Neuronal stem cell (in vitro differentiated cells): ENCODE measurements at places on chromosomes 2 and 18.

DNA sequence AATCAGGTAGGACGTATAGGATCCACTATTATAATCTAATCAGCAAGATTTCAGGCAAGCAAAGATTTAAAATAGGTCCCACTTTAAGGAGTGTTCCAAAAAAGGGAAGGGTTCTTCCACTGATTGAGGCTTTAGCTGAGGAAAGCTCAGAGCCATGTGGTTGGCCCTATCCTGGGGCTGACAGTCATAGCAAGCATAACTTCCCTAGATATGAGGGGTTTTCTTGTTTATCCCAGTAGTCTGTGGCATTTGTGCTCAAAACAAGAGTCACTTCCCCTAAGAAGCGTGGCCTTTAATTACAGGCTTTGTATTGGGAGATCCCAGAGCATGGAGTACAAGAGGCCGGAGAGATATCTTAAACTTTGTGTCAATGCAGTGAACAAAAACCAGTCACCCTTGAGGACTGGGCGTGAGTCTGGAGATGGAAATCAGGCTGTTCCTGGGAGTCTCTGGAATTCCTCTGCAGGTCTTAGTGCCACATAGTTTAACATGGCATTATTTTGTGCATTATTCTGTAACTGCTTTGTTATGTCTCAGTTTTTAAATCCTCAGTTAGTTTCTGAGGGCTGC lies 136.9 kb upstream of the FBXO11 start:
- DNase-seq: no peak

GRCh38 chr18:79208906-79209305 lies 139.7 kb downstream of the ATP9B start:
- DNase-seq: no peak

DNA sequence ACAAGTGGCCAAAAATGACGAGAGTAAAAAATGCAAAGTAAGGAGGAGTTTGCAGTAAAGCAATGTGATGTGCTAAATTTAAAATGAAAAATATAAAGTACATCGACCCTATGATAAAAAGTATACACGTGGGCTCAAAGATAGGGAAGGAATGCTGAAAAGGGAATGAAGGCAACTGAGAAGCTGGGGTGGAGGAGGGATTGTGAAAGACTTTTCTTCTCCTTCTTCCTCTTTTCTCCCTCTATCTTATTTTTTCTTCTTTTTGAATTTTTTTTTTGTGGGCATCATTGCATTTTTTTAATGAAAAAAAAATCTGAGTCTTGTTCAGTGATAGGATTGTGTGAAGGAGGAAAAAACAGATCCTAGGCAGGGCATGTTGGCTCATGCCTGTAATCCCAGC lies 57.6 kb upstream of the STK17B start:
- DNase-seq: no peak

GRCh38 chr2:43810888-43811287 lies 27.8 kb downstream of the ABCG5 start:
- no peak for DNase-seq

GRCh38 chr2:12430407-12431133 lies 286.2 kb upstream of the TRIB2 start:
- DNase-seq: no peak
